ENCODE measurements at places on chromosomes 11 and 22.

GRCh38 chr22:20503816-20504215, 3.6 kb upstream of the MED15 start:
- DNase-seq = peak; percentile 38

DNA sequence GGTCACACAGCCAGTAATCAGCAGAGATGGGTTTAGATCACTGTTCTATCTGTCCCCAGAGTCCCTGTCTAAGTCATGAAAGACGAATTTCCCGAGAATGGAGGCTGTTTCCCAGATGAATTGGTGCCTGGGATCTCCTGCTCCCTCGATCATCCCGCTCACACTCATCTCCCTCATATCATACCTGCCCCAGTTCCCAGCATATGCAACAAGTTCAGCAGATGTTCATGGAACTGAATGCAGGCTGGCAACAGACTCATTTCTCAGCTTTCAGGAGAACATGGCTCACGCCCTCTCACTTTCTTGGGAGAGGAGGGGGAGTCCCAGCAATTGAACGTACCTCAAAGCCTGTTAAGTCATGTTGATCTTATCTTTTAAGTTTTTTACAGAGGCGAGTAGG, 22.1 kb downstream of the CD6 start:
- DNase-seq = no peak

DNA sequence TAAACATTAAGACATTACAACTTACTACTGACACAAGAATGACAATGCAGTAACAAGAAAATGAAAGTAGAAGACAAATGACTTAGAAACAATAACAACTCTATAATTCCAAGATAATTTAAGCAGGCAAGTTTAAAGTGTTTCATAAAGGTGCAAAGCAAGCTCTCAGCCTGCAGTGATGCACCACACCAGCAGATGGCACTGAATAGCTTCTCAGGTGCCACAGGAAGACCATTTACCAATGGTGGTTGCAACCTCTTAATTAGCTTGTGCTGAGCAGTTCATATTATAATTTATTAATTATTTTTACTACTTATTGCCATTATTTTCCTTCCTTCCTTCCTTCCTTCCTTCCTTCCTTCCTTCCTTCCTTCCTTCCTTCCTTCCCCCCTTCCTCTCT, 60.6 kb downstream of the NXPE2 start:
- no peak for DNase-seq

GRCh38 chr11:114501901-114502300, 57.8 kb downstream of the NXPE1 start:
- DNase-seq = no peak

- no peak for DNase-seq
These were observed 7.8 kb downstream of the LDHAL6A start for GRCh38 chr11:18463439-18463838.

- no peak for DNase-seq
These were observed 11.5 kb downstream of the STX3 start for GRCh38 chr11:59766542-59767224.

GRCh38 chr11:12066056-12066798, 44.2 kb upstream of the MICAL2 start:
- DNase-seq = no peak

GRCh38 chr11:123903932-123904331, 2.0 kb downstream of the OR8D4 start:
- DNase-seq = no peak

DNA sequence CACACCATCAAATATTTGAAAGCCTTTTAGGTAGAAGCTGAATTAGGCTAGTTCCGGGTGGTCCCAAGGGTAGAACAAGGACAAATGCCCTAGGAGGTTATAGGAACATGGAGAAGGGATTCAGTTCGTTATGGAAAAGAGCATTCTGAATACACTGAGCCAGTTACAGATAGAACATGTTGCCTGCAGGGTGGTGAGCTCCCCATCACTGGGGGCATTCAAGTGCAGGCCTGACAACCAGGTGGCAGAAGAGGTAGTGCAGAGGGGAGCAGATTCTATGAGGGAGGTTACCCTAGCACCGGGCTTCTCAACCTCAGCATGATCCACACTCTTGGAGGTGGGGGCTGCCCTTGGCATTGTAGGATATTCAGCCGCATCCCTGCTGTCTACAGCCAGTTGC, 24.2 kb downstream of the LIF start:
- DNase-seq = no peak

DNA sequence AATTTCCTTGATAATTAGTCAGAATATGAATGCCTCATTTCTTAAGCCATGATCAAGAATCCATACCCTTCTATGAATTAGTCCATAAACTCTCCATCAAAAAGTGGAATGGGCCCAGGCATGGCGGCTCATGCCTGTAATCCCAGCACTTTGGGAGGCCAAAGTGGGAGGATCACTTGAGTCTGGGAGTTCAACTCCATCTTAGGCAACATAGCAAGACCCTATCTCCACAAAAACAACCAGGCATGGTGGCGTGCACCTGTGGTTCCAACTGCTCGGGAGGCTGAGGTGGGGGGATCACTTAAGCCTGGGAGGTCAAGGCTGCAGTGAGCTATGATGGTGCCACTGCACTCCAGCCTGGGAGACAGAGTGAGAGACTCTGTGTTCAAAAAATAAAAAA, 52.1 kb upstream of the SHANK2 start:
- DNase-seq = no peak

- no peak for DNase-seq
These were observed 98.5 kb downstream of the SMCO4 start for GRCh38 chr11:93444617-93445073.

- DNase-seq = no peak
These were observed 43.4 kb upstream of the MN1 start for GRCh38 chr22:27844656-27845591.

GRCh38 chr11:103904324-103904667, 132.1 kb upstream of the DDI1 start:
- no peak for DNase-seq

DNA sequence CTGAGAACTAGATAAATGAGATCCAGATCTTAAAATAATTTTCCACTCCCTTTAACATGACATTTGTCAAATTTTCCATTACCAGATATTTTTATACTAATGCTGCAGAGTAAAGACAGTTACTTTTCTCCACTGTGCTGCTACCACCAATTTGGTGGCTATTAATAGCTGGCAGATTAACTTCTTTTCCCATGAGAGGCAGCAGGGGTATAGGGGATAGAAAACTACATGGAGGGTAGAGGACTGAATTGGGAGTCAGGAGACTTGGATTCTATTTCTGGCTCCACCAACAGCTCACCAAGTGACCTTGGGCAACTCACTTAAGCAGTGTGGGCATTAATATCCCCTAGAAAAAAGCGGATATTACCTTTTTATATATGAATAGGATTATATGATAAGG, 69.2 kb downstream of the KIF18A start:
- DNase-seq = no peak

GRCh38 chr11:61129639-61130523, 27.6 kb downstream of the CD5 start:
- peak; percentile 96 for DNase-seq

DNA sequence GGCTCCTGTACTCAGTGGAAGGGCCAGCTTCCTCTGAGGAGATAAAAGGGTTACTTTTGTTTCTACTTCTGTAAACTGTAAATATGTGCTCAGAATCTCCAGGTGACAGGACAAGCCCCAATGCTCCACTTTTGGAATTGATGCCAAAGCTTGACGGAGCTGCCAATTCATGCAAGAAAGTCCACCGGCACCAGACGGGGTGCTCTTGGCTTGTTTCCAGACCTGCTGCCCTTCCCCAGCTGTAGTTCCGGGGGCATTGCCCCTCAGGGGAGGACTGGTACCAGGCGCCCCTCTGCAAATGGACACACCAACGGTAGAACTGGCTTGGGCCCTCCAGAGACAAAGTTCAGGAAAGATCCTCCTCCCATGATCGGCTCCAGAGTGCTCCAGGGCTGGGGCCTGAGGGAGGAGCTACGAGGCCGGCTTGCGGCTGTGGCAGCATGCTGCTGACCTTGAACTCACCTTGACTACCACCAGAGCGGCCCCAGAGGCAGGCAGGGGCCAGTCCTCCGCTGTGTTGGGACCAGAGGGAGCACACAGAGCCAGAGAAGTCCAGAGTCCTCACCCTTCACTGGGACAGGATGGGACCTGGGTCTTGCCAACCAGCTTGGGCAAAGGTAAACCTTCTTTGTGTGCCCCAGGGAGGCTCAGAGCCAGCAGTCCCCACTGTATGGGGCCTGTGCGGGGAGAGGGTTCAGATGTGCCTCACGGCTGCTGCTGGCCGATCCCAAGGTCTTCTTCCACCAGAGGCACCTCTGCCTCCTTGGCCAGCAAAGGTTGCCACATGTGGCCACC, 17.8 kb upstream of the OAF start:
- no peak for DNase-seq

DNA sequence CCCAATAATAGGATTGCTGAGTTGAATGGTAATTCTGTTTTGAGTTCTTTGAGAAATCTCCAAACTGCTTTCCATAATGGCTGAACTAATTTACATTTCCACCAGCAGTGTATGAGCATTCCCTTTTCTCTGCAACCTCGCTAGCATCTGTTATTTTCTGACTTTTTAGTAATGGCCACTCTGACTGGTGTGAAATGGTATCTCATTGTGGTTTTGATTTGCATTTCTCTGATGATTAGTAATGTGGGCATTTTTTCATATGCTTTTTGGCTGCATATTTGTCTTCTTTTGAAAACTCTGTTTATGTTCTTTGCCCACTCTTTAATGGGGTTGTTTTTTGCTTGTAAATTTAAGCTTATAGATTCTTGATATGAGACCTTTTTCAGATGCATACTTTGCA, 97.4 kb downstream of the FDX1 start:
- no peak for DNase-seq

DNA sequence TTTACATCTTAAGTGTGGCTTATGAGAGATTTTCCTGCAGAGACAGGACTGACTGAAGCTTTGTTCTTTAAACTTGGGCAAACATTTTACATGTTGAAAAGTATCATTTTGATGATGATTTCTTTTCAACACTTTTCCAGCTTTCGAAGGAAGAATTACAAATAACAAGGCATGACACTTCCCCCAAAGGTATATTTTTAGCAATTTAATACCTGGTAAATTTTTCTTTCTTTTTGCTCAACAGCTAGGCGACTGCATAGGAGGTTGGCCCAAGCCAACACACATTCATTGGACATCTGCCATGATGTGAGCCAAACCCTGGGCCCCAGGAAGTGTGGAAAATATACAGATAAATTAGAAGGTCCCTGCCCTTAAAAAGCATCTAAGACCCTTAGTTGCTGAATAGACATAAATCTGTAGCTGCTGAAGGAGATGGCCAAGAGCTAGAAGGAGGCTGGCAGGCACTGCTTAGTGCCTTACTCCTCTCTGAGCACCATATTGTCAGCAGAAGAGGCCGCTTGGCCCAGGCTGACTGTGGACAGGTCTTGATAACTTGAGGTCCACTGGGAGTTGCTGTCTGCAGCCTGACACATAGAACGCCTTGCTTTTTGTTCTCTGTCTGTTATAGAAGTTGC, 53.3 kb upstream of the CD44 start:
- no peak for DNase-seq

- no peak for DNase-seq
These were observed 25.2 kb downstream of the GVQW3 start for GRCh38 chr11:76406359-76406758.

DNA sequence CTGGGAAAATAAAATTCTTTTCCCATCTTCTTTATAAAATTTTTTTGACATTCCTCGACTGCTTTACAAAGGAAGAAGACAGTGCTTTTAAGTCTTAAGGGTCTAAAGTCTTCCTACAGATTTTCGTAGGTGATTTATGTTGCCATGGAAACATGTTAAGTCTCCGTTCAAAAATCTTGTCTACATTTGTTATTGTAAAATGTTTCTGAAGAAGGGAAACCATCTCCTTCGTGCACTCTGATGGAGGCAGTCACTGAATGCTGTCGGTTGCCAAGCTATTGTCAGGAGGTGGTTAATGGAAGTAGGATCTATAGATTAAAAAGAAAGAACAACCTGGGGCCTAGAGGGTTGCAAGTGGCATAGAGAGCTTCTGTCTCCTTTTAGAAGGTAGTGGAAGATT, 52.6 kb downstream of the MAP6 start:
- DNase-seq = no peak

- DNase-seq = peak; percentile 57
These were observed 27.8 kb downstream of the RELT start for GRCh38 chr11:73404048-73404447.

- no peak for DNase-seq
These were observed 131.6 kb upstream of the HSD17B12 start for GRCh38 chr11:43548916-43549315.

GRCh38 chr11:82676483-82677094, 57.1 kb downstream of the FAM181B start:
- DNase-seq = no peak

- no peak for DNase-seq
These were observed 12.7 kb downstream of the LRFN4 start for GRCh38 chr11:66869567-66869870.

- DNase-seq = no peak
These were observed 73.5 kb upstream of the PPARA start for GRCh38 chr22:46076651-46077339.

DNA sequence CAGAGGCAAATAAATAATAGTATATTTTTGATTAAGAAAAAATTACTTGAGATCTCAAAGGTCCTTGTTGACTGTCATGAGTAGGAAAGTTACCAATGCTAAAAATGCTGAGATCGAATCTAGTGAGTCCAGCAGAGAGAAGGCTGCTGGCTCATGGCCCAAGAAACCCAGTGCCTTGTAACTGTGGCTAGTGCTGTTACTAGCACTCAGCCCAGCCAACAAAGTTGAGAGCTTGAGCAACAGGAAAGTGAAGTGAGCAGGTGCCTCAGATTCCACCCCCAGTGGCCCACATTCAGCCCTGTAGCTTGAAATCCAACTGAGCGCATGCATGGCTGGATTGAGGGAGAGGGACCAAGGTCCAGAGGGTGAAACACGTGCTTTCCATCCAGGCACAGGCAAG, 398.2 kb downstream of the SHANK2 start:
- no peak for DNase-seq

- DNase-seq = no peak
These were observed 43.1 kb downstream of the BMAL1 start for GRCh38 chr11:13320688-13321087.

- DNase-seq = no peak
These were observed at the start of gene TRIM29 for GRCh38 chr11:120137611-120138521. Gene TRIM29 (minus strand): TSS chr11:120138113. CDS start chr11:120138031, 82 bp downstream.

GRCh38 chr11:126601136-126601535, 245.7 kb downstream of the ST3GAL4 start:
- DNase-seq = no peak
